Epithelial cell of esophagus (primary cell): ENCODE measurements at places on chromosomes 16 and 17.
A peak's percentile ranks its signal among the peaks of the same experiment; 100 is the strongest.

GRCh38 chr17:64783556-64784352, 121.6 kb upstream of the SMURF2 start:
- no peak for DNase-seq

DNA sequence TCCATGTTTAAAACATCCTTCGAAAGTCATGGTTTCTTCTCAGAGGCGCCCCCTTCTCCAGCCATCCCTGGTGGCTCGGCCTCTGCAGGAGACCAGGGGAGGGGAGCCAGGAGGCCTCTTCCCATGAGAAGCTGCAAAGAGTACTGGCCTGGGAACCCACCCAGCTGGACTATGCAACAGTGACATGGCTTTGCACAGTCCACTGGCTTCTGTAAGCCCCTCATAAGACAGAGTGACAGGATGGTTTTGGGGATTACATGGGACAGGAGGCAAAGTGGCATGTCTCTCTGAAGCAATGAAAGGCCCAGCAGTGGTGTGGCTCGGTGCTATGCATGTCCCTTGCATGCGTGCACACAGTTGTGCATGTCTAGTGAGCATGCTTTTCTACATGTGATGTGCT, 99.5 kb downstream of the C16orf78 start:
- no peak for DNase-seq

DNA sequence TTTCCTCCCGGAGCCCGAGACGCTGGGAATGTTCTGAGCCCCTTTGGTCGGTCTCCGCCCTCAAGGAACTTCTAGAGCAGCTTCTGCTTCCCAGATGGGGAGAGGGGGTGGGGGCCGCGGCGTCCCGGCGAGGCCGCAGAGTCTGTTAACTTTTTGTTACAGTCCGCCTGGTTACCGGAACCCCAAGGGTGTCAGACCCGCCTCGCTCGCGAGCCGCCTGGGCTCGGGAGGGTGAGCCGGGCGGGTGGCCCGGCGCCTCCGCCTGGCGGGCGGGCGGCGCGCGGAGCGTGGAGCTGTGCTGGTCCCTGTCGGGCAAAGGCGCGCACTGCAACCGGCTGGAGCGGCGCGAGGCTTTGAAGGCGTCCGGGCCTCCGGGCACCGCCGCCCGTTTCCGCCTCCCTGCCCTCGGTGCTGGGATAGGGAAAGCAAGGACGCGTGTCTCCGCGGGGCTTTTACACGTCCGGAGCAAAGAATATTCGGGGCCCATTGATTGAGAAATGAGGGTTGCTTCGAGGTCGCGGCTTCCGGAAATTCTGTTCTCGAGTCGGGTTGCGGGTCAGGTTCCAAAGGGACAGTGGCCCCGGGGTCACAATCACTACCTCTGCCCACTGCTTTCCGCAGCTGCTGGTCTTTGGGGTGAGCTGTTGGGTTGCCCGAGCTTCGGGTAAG, 1.7 kb downstream of the HS3ST3B1 start:
- peak; percentile 82 for DNase-seq

GRCh38 chr17:2935632-2936031, 127.8 kb downstream of the OR1D5 start:
- DNase-seq, result no peak

DNA sequence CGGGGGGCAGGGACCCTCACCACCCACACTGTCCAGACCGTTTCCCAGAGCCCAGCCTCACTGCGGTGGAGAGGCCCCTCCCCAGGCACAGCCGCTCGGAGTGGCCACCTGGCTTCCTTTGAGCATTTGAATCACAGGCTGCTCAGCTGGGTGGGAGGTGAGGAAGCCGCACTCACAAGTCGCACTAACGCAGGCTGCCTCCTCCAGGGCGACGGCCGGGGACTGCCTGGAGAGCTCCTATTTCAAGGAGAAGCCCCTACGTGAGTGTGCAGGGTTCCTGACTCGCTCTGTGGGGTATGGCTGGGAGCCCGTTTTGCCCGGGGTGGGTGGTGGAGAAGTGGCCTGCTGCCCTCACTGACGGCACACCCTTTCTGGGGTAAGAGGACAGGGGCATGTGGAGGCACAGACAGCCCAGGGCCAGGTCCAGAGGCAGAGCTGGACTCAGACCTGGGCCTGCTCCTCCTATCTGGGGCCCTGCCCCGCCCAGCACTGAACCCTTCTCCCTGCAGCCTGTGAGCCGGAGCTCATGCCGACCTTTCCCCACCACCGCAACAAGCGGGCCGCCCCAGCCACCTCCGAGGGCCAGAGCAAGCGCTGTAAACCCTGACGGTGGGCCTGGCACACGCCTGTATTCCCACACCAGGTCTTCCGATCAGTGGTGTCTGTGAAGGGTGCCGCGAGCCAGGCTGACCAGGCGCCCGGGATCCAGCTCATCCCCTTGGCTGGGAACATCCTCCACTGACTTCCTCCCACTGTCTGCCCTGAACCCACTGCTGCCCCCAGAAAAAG, 6.2 kb downstream of the SPATA2L start:
- no peak for DNase-seq

GRCh38 chr16:31191697-31192428, 10.7 kb downstream of the PYCARD start:
- no peak for DNase-seq

GRCh38 chr17:35568561-35568960, 7.9 kb upstream of the SLFN14 start:
- DNase-seq, result peak; percentile 74

DNA sequence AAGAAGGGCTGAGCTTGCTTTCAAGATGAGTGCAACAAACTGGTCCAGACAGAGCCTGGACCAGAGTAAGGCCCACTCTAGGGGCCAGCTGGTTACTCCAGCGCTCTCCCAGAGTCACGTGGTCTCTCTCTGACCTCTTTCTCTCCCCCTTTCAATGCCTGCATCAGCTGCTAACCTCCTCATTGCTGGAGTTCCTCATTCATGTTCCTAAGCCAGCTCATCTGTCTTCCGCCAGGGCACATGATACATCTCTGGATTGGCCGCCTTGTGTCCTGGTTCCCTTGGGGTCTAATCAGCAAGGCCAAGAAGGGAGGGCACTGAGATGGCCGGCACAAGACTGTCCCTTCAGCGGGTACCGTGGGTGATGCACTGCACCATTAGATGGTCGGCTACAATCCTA, 26.9 kb upstream of the ZFP90 start:
- no peak for DNase-seq

DNA sequence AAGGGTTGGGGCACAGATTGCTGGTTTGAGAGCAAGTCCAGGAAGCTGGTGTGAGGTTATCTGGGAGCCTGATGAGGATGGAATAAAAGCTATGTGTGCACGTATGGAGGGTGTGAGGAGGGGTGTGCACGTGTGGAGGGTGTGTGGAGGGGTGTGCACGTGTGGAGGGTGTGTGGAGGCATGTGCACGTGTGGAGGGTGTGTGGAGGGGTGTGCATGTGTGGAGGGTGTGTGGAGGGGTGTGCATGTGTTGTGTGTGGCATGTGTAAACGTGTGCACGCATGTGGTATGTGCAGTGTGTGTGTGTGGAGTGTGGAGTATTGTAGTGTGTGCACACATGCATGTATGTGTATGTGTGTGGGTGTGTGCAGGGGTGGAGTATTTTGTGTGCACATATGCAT, 19.2 kb downstream of the RBFOX3 start:
- no peak for DNase-seq

DNA sequence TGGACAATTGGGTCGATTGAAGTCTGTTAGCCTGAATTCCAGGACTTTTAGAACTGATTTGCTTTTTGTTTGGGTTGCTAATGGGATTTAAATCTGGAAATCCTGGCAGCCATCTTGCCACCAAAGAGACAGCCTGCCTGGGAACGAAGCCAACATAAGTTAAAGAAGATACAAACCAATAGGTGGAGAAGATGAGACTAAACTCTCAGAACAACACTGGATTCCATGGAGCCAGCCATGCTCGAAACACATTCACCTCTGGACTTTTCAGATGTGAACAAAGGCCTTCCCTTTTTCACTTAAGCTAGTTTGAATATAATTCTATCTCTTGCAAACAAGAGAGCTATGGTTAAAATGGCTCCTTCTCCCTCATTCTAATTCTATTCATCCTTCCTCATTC, 135.9 kb downstream of the TOX3 start:
- DNase-seq, result no peak

- DNase-seq, result no peak
Measured at GRCh38 chr17:63696381-63696961, 3.5 kb downstream of the LIMD2 start.

DNA sequence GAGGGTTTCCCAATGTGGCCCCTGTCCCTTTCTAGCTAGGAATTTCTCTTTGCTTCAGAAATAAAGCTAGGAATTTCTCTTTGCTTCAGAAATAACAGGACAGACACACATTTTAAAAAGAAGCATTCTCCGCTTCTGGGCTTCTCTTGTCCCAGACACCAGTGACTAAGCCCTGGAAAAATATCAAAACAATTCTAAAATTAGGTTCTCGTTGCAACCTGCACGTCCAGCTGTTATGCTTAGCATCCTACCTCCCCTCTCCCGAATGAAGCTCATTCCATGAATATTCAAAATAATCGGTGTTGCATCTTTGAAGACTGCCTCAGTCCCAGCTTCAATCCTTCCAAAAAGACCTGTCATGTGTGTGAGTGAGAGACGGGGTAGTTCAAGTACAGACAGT, 45.6 kb upstream of the WSCD1 start:
- no peak for DNase-seq

DNA sequence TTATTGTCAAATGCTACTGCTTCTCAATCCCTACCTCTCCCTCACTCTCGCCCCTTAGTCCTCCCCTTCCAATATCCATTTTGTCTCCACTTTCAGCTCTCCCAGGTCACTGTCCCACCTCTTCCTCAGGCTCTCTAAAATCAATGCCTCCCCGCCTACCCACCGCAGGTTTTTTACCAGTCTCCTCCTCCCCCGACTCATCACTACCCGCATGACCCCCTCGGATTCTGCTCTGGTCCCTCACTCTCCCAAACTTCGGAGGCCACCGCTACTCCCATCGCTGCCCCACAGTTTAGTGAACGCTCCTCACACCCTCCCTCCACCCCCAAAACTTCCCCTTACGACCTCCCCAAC, 513 bp downstream of the CRLF3 start:
- peak; percentile 26 for DNase-seq

GRCh38 chr16:30666681-30667080, 8.4 kb downstream of the FBRS start:
- DNase-seq, result no peak

DNA sequence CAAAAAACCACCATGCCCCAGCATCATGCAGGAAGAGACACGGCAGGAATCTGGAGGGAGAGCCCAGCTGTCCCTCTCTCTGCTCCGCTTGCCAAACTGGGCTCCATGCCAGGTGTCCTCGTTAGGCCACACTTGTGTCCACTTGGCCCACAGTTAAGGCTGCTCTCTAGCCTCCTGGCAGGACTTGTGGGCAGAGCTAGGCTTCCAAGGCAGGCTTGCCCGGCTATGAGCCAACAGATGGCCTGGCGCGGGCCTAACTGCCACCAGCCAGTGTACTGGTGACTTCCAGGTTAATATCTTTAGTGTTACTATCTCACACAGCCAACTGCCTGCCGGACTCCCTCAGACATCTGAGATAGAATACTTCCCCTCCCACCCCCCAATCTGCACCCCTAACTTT, 10.6 kb downstream of the ATP6V0D1 start:
- DNase-seq, result no peak

GRCh38 chr17:4221899-4222659, 41.7 kb downstream of the ANKFY1 start:
- DNase-seq, result no peak

- DNase-seq, result no peak
Measured at GRCh38 chr17:40458851-40459482, 15.7 kb downstream of the IGFBP4 start.

GRCh38 chr16:64287655-64288528, 834.0 kb downstream of the CDH11 start:
- DNase-seq, result no peak

DNA sequence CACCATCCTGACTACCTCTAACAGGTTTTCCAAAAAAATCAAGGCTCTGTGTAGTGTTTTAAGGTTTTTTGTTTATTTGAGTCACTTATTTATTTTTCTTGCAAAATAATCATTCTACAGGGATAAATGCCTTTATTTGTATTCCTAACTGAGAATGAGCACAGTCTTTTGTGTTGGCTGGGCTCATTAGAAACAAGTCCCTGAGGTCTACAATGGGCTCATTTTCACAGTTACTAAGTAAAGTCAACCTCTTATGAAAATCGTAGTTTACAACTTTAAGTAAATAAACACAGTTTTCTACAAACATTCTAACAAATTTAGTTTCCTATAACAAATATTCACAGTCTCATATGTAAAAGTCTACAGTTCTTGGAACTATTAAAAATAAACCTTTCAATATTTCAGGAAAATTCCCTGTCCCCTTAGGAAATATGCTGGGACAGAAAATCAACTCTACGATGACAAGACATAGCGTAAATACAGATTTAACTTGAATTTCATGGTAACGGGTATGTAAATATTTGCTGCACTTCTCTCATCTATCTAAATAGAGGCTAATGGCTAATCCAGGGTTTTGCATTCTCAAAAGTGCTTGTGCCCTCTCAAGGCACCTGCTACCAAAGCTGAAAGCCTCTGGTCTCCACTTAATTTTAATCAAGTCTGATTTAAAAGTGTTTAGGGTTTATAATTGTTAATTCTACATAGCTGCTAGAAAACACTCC, 31.5 kb upstream of the CDH5 start:
- DNase-seq, result no peak

DNA sequence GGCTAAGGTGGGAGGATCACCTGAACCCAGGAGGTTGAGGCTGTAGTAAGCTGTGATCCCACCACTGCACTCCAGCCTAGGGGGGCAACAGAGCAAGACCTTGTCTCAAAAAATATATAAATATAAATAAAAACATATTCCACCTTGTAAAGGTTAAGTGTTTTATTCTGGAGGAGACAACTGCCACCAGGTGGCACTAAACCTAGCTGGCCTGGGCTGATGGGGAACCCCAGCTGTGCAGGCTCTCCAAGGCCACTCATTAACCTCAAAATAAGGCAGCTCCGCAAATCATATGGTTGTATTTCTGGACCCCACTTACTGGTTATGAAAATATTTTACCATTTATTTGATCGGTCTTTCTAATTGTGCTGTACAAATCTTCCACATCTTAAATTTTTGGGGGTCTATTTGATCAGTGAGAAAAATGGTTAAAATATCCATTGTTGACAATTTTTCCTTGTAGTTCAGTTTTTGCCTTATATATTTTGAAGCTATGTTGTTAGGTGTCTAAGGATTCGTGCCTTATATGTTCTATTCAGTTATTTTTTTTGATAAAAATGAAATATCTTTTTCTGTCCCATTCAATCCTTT, 8.5 kb upstream of the ICAM2 start:
- DNase-seq, result peak; percentile 77

DNA sequence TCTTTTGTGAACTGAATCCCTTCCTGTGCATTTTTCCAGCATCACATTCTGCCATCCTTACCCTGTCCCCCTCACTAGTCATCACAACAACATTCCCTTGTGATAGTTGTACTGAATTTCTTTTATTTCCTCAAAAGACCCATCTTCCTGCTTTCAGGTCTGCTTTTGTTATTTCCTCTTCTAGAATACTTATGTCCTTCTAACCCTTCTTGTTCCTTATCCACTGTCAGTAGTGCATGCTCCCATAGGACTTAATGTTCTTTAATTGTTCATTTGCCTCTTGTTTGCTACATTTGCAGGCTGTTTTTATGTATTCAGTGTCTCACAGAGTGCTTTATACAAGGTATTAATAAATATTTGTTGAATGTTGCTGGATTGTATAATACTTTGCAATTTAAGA, 73.0 kb downstream of the BCAS3 start:
- DNase-seq, result no peak
